ENCODE measurements at places on chromosomes 13 and 19. TPM values are rescaled to one million over a fixed set of nuclear protein-coding genes. Genes with fewer than 3 reads are reported as not detected.

Gene BRCA2
- total RNA-seq = 3.0 TPM

Gene ZNF8
- 1.0 TPM for total RNA-seq

Gene ONECUT3
- total RNA-seq = not detected

Gene LGALS4
- 0.42 TPM for total RNA-seq

Gene PRODH2
- total RNA-seq = 0.36 TPM

Gene SIGLEC10
- total RNA-seq = not detected

Gene PTPRH
- 5.3 TPM for total RNA-seq

Gene NDUFA7
- total RNA-seq = 93.7 TPM

Gene ZNF681
- not detected for total RNA-seq

Gene TYROBP
- not detected for total RNA-seq

Gene C19orf85
- not detected for total RNA-seq

Gene TLE2
- 2.4 TPM for total RNA-seq

Gene SIGLEC5
- total RNA-seq = not detected

Gene ZNF493
- total RNA-seq = 0.23 TPM

Gene PPP2R1A
- total RNA-seq = 310 TPM

Gene CLEC11A
- total RNA-seq = 10.9 TPM

Gene KLK2
- total RNA-seq = 0.15 TPM
